ENCODE measurements at places on chromosomes 2 and 18.

DNA sequence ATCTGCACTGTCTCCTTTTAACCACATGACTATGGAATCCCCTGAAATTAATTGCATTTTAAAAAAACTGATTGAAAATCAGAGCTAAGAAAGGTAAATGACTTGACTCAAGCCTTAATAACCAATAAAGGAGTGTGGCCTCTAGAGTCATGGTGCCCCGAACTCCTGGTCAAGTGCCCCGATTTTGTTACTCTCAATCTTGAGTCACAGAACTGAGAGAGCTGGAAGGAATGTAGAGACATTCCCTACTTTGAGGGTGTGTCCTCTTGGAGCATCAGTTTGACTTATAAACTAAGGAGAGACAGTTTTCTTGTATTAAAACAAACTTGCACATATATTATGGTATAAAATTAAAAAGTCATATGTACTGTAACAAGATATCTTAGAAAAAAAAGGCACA lies 2.4 kb downstream of the WDR43 start:
- no peak for DNase-seq

GRCh38 chr2:225691711-225692110 lies 292.2 kb downstream of the NYAP2 start:
- DNase-seq, result no peak

DNA sequence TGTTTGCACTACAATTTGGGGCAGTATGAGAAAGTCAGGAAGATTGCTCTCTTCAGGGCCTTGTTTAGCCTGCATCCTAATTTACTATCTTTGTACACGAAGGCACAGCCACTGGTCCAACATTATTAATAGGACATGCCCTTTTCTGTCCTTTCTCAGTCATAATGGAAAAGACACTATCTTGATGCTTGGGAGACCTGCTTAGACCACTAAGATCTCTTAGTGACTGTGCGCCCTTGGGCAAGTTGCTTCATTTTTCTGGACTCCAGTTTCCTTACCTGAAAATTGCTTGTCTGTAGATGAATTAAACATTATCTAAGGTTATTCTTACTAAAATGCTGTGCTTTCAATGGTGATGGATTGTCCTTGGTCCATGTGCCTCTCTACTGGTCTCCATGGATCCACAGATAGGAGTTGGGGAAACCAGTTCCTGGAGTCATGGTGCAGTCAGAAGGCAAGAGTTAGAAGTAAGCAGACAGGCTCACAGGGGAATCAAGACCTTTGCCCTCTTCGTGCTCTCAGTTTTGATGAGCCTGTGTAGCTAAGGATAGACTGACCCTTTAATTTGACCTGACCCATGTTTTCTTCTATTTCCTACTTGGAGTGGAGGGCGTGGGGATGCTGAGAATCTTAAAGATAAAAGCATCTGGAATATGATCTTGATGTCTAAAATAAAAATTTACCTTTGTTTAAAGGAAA lies 114.0 kb downstream of the RAPGEF4 start:
- DNase-seq, result no peak

- no peak for DNase-seq
These were observed 51.0 kb downstream of the WDPCP start for GRCh38 chr2:63537306-63537705.

DNA sequence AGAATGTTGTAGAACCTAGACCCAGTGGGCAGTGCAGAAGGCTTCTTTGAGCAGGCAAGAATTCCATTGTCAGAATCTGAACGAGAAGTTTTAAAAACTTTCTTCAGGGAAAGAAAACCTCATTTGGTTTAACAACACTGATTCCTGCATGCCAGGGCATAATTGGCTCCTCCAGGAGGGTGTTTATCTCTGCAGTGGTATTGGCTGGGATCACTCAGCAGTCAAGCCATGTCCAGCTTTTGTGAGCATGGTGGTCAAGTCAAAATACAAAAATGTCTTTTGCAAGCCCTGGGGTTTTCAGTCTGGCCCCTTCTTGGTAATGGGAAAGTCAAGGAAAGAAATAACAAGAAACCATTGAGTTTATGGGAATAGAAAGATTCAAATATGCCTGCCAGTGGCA lies 28.3 kb downstream of the FHOD3 start:
- DNase-seq, result no peak

DNA sequence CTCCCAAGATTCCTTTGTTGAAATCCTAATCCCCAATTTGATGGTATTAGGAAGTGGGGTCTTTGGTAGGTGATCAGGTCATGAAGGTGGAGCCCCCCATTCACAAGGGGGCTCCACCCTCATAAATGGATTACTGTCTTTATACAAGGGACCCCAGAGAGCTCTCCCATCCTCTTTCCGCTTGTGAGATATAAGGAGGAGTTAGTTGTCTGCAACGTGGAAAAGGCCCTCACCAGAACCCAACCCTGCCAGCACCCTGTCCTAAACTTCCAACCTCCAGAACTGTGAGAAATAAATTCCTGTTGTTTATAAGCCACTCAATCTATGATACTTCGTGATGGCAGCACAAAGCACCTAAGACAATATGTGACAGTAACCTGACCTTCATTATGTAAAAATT lies 684.1 kb upstream of the HS6ST1 start:
- DNase-seq, result no peak

DNA sequence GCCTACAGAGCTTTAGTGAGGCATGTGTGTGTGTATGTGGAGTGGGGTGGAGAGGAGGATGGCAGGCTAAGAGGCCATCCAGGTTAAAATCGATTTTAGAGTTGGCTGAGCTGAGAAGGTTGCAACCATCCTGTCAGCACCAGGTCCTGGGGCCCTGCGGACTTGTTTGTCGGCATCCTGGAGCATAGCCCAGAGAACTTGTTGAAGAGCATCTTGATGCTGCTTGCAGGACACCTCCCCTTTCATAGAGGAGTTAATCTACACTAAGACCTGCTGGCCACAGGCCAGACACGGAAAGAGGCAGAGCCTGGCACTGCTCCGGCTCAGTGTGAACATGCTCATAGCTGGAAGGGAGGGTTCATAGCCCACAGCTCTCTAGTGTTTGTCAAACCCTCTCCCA lies 72.1 kb upstream of the RGPD5 start:
- no peak for DNase-seq

DNA sequence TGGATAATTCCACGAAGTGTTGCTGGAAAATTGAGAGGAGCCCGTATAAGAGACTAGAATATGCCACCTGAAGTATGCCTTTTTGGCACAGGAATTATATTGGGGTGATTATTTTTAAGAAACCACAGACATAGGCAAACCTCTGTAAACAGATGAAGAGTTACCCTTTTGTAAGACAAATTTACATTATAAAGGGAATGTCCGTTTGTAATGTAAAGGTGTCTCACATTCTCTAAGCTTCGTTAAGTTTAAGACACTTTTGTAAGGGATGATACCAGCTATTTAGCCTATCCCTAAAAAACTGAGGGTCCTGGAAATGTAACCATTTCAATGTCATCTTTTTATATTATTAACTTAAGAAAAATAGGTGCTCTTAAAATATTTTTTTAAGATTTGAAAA lies 432.8 kb upstream of the SYT4 start:
- no peak for DNase-seq

- DNase-seq, result no peak
These were observed 69.6 kb downstream of the HPCAL1 start for GRCh38 chr2:10372203-10372861.

- DNase-seq, result no peak
These were observed 123.6 kb upstream of the CDCA7 start for GRCh38 chr2:173231042-173231441.

- no peak for DNase-seq
These were observed 266.4 kb upstream of the ETAA1 start for GRCh38 chr2:67130531-67131256.

- DNase-seq, result no peak
These were observed 11.2 kb upstream of the SH3RF3 start for GRCh38 chr2:109117780-109118179.

All from stimulated activated CD8-positive, alpha-beta memory T cell treated with anti-CD3 and anti-CD28 coated beads, Interleukin-12 subunit alpha, Interleukin-12 subunit beta, amount 100 ng/mL, for 4 hours (primary cell).